ENCODE measurements at places on chromosomes 1 and 21. TPM values are rescaled to one million over a fixed set of nuclear protein-coding genes. Genes with fewer than 3 reads are reported as not detected.
A peak's percentile ranks its signal among the peaks of the same experiment; 100 is the strongest.

GRCh38 chr1:74753104-74753503, 20.2 kb downstream of the TYW3 start:
- H3K36me3 ChIP-seq: peaks cover 7% of the 10 kb centered on the region
- H3K27me3 ChIP-seq: no peaks in the 10 kb centered on the region
- no peak overlapping the region for H3K4me3 ChIP-seq
- DNase-seq: no peak
- H3K4me1 ChIP-seq: peaks cover 1% of the 10 kb centered on the region
- no peak overlapping the region for H3K27ac ChIP-seq

- no peaks in the 10 kb centered on the region for H3K36me3 ChIP-seq
- no peak for DNase-seq
- H3K27ac ChIP-seq: no peak overlapping the region
These were observed 1112.3 kb downstream of the KCNT2 start for GRCh38 chr1:195495720-195496635.

The PRRC2C gene
- 145 TPM for total RNA-seq

DNA sequence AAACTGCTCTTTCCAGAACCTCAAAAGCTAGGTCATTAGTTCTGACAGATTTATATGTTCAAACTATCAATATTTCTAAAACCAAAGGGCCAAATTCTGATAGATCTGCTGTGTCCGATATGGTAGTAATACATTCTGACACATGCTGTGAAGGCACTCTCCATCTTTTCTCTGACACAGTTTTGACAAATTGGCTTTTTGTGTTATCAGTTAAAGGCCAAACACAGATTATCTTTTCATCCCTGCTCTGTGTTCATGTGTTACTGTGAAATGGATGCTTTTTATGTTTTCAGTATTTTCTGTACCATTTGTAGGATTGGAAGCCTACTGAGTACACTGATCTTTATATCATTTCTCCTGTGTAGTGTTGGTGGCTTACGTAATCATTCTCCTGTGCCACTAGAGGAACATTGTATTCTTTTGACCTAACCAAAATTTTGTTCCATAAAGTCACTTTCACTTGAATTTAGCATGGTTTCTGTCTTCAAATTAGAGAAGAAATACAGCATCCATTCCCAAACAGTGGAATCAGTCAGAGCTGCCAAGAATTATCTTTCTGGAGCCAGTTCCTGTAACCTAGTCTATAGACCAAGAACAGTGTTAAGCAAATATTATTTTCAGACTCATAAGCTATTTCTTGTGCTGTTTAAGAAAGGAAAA, 137.2 kb downstream of the ADGRL2 start:
- no peak for DNase-seq
- no peaks in the 10 kb centered on the region for H3K36me3 ChIP-seq
- H3K4me3 ChIP-seq: no peak overlapping the region
- H3K27me3 ChIP-seq: no peaks in the 10 kb centered on the region

- no peak overlapping the region for H3K4me3 ChIP-seq
- no peaks in the 10 kb centered on the region for H3K27me3 ChIP-seq
- DNase-seq: no peak
- H3K4me1 ChIP-seq: no peaks in the 10 kb centered on the region
- no peaks in the 10 kb centered on the region for H3K36me3 ChIP-seq
These were observed 46.2 kb upstream of the PAPPA2 start for GRCh38 chr1:176416777-176417176.

- peak overlapping the region; percentile 95 for H3K27ac ChIP-seq
- no peaks in the 10 kb centered on the region for H3K27me3 ChIP-seq
- H3K36me3 ChIP-seq: peaks cover 7% of the 10 kb centered on the region
- no peak for DNase-seq
These were observed 403 bp downstream of the CCNL2 start for GRCh38 chr1:1398677-1399186.

DNA sequence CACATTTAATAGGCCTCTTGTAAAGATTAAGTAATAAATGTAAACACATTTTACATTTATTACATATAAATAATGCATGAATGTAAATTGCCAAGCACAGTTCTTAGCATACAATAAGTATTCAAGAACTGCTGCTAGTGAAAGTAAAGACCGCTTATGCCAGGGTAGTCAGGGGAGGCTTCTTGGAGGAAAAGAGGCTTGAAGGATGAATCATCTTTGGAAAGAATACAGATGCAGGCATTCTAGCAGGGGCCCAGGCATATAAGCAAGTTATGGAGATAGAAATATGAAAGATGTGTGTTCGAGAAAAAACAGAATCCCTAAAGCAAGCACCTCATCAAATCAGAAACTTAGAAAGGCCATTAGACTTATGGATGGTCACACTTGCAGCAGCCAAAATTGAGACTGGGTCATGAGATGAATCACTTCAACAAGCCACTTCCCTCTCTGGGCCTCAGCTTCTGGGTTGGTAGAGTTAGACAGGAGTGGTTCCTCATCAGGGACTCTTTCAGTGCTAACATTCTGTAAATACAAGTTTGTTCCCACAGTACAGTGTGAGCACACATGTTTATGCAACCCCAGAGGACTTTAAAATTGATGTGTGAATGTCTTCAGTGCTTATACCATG, 79.8 kb upstream of the ROR1 start:
- no peak for DNase-seq
- H3K27ac ChIP-seq: peak overlapping the region; percentile 93
- H3K36me3 ChIP-seq: no peaks in the 10 kb centered on the region
- H3K27me3 ChIP-seq: no peaks in the 10 kb centered on the region

The A3GALT2 gene
- total RNA-seq: not detected
